Activated T-cell treated with anti-CD3 and anti-CD28 coated beads, Interleukin-2, amount 50 U/mL, for 24 hours (primary cell): ENCODE measurements at places on chromosomes 4 and X.

GRCh38 chr4:47238667-47239066, 207.3 kb downstream of the GABRB1 start:
- no peak for DNase-seq
- H3K4me3 ChIP-seq = no peak overlapping the region
- peaks cover 6% of the 10 kb centered on the region for H3K27me3 ChIP-seq
- no peaks in the 10 kb centered on the region for H3K36me3 ChIP-seq
- H3K4me1 ChIP-seq = no peaks in the 10 kb centered on the region

GRCh38 chr4:164614329-164614728, 139.6 kb upstream of the SMIM31 start:
- no peaks in the 10 kb centered on the region for H3K4me1 ChIP-seq
- H3K4me3 ChIP-seq = no peak overlapping the region
- no peaks in the 10 kb centered on the region for H3K27me3 ChIP-seq
- H3K27ac ChIP-seq = no peak overlapping the region

GRCh38 chr4:7426525-7427171, 8.1 kb downstream of the PSAPL1 start:
- H3K27ac ChIP-seq = no peak overlapping the region
- H3K4me3 ChIP-seq = no peak overlapping the region
- peak; percentile 5 for DNase-seq
- peaks cover 2% of the 10 kb centered on the region for H3K27me3 ChIP-seq

GRCh38 chr4:71604785-71605184, 179.1 kb downstream of the GC start:
- no peak for DNase-seq
- H3K27me3 ChIP-seq = peaks cover 8% of the 10 kb centered on the region
- no peak overlapping the region for H3K27ac ChIP-seq
- no peaks in the 10 kb centered on the region for H3K36me3 ChIP-seq
- no peaks in the 10 kb centered on the region for H3K4me1 ChIP-seq
- no peak overlapping the region for H3K4me3 ChIP-seq

DNA sequence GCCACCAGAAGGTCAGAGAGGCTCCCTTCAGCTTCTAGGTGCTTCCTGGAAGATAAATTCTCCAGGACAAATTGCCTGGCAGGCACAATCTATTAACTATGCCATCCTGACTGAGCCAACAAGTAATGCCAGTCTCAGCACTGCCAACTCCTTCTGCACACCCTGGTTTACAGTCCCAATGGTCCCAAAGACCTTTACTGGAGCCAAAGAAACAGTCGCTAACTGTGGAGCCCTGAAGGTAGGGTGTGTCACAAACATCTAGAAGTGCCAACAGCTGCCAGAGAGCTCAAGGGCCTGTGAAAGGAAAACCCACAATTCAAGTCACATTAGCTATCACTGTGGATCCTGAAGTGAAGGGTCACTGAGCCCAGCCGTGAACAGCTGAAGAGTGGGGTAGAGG, 34.9 kb upstream of the CITED1 start:
- DNase-seq = no peak
- H3K27ac ChIP-seq = no peak overlapping the region
- H3K36me3 ChIP-seq = no peaks in the 10 kb centered on the region
- no peak overlapping the region for H3K4me3 ChIP-seq
- H3K4me1 ChIP-seq = no peaks in the 10 kb centered on the region

DNA sequence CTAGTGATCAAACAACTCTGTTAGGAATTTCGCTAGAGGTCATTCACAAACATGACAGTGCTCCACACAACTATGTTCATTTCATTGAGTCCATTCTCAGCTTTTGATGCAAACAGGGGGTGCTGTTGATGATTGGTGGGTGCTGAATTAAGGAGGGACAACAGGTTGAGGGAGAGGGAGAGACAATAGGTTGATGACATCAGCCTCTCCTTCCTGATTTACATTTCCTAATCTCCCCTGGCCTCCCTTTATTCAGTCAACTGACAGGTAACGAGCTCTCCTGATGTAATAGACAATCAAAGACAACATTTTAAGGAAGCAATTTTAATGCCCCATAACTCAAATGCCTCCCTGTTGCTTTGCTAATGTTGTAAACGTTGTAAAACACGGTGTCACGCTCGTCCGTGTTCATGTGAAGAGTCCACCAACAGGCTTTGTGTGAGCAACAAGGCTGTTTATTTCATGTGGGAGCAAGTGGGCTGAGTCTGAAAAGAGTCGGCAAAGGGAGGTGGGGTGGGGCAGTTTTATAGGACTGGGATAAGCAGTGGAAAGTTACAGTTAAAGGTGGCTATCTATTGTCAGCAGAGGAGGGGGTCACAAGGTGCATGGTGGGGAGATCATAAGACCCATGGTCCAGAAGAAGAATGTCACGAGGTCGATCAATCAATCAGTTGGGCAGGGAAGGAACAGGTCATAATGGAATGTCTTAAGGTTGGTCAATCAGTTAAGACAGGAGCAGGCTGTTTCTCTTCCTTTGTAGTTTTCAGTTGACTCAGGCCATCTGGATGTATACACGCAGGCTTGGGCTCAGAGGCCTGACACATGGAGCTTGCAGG, 4.8 kb upstream of the GAR1 start:
- no peak overlapping the region for H3K4me3 ChIP-seq
- H3K36me3 ChIP-seq = peaks cover 5% of the 10 kb centered on the region
- H3K27ac ChIP-seq = no peak overlapping the region
- H3K4me1 ChIP-seq = peaks cover 8% of the 10 kb centered on the region

GRCh38 chrX:9316096-9316495, 148.8 kb upstream of the TBL1X start:
- no peaks in the 10 kb centered on the region for H3K27me3 ChIP-seq
- no peak for DNase-seq
- H3K36me3 ChIP-seq = no peaks in the 10 kb centered on the region
- H3K27ac ChIP-seq = no peak overlapping the region
- H3K4me3 ChIP-seq = no peak overlapping the region

DNA sequence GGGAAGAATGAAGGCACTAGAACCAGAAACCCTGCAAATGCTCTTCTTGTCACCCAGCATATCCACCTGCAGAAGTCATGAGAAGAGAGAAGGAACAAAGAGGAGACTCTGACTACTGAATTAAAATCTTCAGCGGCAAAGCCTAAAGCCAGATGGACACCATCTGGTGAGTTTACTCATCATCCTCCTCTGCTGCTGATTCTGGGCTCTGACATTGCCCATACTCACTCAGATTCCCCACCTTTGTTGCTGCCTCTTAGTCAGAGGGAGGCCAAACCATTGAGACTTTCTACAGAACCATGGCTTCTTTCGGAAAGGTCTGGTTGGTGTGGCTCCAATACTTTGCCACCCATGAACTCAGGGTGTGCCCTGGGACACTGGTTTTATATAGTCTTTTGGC, 181.7 kb downstream of the AR start:
- DNase-seq = no peak
- H3K27me3 ChIP-seq = peaks cover 51% of the 10 kb centered on the region
- no peak overlapping the region for H3K27ac ChIP-seq
- H3K36me3 ChIP-seq = no peaks in the 10 kb centered on the region

DNA sequence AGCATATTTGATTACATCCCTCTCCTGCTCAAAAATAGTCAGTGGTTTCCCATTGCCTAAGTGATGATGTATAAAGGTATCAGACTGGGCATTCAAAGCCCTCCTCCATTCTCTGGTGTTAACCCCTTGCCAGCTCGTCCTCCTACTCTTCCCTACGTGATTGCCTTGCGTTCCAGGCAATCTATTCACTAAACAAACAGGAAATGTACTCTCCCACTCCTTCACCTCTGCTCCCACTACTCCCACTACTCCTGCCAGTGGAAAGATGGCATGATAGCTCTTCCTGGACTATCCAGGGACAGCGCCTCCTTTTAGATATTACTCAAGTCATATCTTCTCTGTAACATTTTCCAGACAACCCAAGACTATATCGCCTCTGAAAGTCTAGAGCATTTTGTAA, 5.8 kb downstream of the DGAT2L6 start:
- peaks cover 42% of the 10 kb centered on the region for H3K27me3 ChIP-seq
- no peaks in the 10 kb centered on the region for H3K4me1 ChIP-seq
- no peaks in the 10 kb centered on the region for H3K36me3 ChIP-seq

DNA sequence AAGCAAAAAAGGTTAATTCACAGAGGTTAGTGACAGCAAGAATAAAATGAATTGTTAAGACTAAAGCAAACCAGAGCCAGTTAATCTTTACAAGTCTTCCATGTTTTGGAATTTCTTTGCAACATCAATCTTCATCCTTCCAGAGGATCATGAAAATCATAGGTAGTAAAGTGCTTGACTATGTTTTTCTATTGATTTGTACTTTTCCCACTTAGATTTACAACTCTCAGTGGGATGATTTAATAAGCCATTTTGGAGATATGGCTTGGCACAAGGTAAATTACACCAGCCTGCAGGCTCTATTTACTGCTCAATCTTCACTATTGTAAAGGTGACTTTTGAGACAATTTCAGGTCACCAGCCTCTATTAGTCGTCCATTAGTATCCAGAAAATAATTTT, 26.5 kb downstream of the MSL3 start:
- H3K27ac ChIP-seq = no peak overlapping the region
- DNase-seq = no peak
- H3K27me3 ChIP-seq = peaks cover 33% of the 10 kb centered on the region
- peaks cover 16% of the 10 kb centered on the region for H3K4me1 ChIP-seq

GRCh38 chr4:97720869-97721432, 422.3 kb downstream of the STPG2 start:
- H3K27ac ChIP-seq = no peak overlapping the region
- no peaks in the 10 kb centered on the region for H3K27me3 ChIP-seq
- H3K4me1 ChIP-seq = no peaks in the 10 kb centered on the region
- no peak for DNase-seq
- H3K36me3 ChIP-seq = no peaks in the 10 kb centered on the region
